Stimulated activated CD8-positive, alpha-beta memory T cell treated with anti-CD3 and anti-CD28 coated beads, Interleukin-4, amount 100 ng/mL, for 4 hours (primary cell): ENCODE measurements at places on chromosomes 1 and 21.

DNA sequence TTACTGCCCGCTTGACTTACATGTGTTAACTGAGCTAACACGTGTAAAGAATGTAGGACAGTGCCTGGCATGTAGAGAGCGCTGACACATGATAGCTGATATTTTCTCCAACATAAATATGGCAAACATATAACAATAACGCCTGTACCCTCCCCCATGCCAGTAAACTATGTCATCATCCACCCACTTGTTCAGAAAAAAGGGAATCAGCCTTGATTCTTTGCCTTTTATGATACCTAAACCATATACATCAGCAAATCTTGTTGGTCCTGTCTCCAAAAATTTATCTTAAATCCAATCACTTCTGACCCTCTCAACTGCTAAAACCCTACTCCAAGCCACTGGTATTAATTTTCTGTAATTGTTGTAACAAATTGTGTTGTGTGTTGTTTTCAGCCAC is 1.1 kb upstream of the ZNF692 start:
- DNase-seq: no peak

DNA sequence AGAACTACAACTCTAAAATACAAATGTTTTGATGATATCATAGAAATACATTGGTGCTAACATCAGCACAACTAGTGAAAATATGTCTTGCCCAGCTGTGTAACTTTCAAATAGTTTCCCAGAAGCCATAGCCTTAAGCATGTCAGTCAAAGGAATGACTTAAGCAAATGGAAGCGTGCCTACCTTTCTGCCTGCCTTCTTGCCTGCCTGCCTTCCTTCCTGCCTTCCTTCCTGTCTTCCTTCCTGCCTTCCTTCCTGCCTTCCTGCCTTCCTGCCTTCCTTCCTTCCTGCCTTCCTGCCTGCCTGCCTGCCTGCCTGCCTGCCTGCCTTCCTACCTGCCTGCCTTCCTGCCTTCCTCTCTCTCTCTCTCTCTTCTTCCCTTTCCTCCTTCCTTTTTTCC is 104.0 kb downstream of the PBX1 start:
- no peak for DNase-seq

DNA sequence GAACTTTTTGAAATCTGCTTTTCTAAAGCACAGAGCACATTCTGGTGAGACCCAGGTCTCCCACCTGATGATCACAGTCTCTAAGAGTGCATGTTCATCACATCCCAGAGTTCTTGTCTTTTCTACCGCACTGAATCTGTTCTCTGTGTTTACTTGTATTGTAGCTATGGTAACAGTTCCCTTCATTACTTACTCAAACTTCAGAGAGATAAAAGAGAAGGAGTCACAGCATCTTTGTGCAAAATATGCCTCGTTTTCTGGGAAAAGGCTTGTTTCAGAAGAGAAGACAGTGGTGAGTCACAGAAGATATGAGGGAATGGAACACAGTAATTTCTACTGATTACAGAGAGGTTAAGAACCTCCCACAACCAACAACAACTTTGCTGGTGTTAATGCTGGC is 580.6 kb downstream of the PLA2G4A start:
- DNase-seq: no peak

DNA sequence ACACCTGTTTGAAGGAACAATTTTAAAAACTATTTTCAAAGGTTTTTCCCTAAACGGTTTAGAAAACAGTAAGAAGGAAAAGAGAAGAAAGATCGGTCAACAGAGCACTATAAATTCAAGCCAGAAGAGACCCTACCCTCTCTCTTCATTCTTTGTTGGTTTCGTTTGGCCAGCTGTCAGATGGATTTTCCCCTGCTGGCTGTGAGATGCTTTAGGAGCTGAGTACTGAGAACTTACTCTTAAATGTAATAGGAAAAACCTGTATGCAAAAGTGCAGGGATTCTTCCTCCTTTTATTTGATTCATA is 1.3 kb upstream of the TXNIP start:
- no peak for DNase-seq
